ENCODE measurements at places on chromosomes 2 and 18.
A peak's percentile ranks its signal among the peaks of the same experiment; 100 is the strongest.

DNA sequence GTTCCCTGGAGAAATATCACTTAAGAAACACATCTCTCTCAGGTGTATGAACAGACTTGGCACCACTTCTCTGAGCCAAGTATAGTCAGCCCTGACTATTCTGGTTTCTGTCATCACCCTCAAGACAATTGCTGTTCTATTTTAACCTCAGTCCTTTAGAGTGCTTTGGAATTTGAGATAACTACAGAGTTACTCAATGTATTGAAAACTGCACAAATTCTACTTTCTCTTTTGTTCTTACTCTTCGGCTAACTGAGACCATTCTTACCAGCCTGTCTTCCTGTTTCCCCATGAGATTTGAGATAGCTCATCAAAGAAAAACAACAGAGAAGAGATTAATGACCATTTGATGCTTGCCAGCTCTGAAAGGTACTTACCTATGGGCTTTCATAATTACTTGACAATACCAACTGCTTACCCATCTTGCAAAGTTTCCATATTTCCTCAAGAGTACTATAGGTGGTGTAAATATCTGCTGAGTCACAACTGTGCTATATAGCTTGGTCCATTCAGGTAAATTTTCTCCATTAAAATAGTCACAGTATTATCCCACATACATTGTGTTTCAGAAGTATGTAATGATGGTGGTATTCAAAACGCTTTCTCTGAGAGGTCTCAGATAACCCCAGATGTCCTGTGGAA lies 467.5 kb upstream of the CHST9 start:
- DNase-seq, result no peak

DNA sequence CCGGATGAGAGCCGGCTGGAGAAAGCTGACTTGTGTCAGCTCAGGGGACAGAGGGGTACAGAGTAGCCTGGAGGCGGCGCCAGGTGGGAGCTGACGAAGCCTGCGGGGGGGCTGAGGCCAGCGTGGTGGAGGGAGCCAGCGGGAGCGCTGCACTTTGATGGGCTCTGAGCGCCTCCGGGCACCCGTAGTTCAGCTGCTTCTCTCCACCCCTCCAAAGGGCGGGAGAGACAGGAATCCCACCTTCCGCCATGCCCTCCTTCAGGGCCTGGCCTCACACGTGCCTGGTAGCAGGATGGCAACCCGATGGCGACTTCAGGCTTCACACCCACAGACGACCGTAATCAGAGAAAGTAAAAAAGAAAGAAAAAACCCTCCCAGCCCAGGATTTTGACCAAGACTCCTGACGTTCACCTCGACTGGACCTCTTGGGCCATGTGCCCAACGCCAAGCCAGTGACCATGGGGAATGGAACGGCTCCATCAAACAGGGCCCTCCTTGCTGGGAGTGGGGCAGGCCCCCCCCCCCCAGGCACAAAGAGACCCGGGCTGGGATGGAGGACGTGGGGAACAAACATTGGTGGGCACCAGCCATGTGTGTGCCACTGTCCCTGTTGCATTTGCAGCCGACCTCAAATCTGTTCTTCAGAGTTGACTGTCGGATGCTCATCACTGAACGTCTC lies 60.7 kb upstream of the ASAP2 start:
- no peak for DNase-seq

DNA sequence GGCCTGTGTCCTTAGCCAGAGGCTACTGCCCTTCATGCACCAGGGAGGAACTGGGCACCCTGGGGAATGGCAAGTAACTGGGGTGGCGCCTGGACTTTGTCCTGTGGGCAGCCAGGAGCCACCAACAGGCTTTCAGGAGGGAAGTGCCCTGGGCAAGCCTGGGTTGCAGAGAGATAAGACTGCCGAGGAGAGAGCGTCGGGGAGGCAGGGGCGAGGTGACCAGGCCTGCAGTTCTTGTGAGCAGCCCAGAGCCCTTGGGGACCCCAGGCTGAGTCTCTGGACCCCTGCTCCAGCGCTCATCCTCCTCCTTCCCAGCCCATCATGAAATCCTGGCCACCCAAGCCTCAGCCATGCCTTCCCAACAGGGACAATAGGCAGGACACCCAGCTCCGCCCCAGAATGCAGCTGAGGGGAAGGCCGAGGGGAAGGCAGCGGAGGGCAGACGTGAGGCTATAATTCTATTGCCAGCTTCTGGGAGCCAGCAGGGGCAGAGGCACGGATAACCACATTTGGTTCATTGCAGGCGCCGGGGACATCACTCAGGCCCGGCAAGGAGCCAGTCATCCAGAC lies 25.1 kb downstream of the ADRA2B start:
- no peak for DNase-seq

DNA sequence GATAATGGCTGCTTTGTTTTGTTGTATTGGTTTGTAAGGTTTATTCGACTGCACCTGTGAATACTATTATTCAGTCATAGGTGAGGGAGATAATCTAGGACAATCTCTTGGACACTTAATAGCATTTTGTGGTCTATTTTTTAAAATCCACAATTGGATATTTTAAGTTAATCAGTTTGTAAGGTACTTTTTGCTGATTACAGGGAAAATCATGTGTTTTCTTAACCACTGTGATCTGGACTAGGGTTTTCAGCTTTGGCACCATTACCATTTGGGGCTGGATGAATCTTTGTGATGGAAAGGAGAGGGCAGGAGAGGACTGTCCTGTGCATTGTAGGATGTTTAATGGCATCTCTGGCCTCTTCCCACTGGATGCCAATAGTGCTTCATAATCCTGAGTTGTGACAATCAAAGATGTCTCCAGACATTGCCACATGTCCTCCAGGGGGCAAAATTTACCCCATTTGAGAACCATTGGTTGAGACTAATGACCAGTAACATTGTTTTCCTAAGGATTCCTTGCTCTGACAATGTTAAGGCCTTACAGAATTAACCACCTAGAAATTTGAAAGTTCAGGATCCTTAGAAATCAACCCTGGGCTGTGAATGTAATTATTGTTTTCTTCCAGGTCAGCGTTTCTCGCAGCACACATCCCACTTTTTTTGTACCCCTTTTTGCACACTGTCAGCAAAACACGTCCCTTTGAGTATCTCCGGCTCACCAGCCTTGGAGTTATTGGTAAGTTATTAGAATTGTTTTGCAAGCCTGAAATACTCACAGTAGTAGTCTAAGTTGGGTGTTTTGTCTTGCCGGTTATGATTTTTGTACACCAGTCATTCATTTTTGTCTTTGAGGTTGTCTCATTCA lies 15.6 kb downstream of the CNOT9 start:
- no peak for DNase-seq

DNA sequence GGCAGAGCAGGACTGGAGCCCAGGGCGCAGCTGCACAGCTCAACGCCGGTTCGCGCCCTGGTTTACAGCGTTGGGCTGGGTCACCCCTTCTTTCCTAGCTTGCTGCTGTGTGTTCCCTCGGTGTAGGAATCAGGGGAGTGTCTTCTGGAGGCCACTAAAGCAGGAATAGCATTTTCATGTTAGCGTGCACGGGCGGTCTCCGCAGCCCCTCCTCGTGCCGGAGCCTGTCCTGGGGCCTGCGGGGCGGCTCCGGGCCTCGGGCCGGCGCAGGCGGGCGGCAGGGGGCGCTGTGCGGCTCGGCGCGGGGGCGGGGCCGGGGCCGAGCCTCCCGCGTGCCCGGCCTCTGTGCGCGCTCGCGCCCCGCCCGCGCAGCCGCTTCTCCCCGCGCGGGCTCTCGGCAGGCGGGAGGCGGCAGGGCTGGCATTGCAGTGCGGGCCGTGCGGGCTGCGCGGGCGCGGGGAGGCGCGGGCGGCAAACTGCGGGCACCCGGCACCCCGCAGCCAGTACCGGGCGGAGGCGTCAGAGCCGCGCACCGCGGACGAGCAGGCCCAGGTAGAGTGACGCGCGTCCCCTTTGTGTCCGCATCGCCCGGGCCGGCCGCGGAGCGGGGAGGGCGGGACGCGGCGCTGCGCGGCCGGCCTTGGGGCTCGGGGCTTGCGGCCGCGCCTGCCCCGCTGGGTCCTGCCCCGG lies at the start of gene RNF144A:
Gene RNF144A, plus strand, starts transcription at position 342 of the 690 bp plus-strand sequence. CDS start 79,515 bp downstream, outside the sequence.
- DNase-seq, result peak; percentile 62

- no peak for DNase-seq
Measured at GRCh38 chr2:168432565-168433186, 23.4 kb upstream of the CERS6 start.

GRCh38 chr2:24586955-24587354 lies 95.9 kb downstream of the NCOA1 start:
- DNase-seq, result peak; percentile 15
